ENCODE measurements at places on chromosomes 12 and 14.
A peak's percentile ranks its signal among the peaks of the same experiment; 100 is the strongest.

- H3K4me3 ChIP-seq = no peak overlapping the region
- no peak for DNase-seq
- no peaks in the 10 kb centered on the region for H3K27me3 ChIP-seq
- H3K27ac ChIP-seq = no peak overlapping the region
- no peaks in the 10 kb centered on the region for H3K36me3 ChIP-seq
Observed at GRCh38 chr14:53515276-53515675, 362.2 kb upstream of the DDHD1 start.

- H3K36me3 ChIP-seq = no peaks in the 10 kb centered on the region
- H3K4me3 ChIP-seq = no peak overlapping the region
- no peak overlapping the region for H3K27ac ChIP-seq
- no peaks in the 10 kb centered on the region for H3K4me1 ChIP-seq
- no peaks in the 10 kb centered on the region for H3K27me3 ChIP-seq
Observed at GRCh38 chr12:23694920-23695319, 254.6 kb downstream of the SOX5 start.

- peak overlapping the region; percentile 94 for H3K4me3 ChIP-seq
- no peaks in the 10 kb centered on the region for H3K36me3 ChIP-seq
- H3K27ac ChIP-seq = no peak overlapping the region
- H3K27me3 ChIP-seq = no peaks in the 10 kb centered on the region
Observed at GRCh38 chr12:8950702-8951478, 1.4 kb upstream of the M6PR start.

DNA sequence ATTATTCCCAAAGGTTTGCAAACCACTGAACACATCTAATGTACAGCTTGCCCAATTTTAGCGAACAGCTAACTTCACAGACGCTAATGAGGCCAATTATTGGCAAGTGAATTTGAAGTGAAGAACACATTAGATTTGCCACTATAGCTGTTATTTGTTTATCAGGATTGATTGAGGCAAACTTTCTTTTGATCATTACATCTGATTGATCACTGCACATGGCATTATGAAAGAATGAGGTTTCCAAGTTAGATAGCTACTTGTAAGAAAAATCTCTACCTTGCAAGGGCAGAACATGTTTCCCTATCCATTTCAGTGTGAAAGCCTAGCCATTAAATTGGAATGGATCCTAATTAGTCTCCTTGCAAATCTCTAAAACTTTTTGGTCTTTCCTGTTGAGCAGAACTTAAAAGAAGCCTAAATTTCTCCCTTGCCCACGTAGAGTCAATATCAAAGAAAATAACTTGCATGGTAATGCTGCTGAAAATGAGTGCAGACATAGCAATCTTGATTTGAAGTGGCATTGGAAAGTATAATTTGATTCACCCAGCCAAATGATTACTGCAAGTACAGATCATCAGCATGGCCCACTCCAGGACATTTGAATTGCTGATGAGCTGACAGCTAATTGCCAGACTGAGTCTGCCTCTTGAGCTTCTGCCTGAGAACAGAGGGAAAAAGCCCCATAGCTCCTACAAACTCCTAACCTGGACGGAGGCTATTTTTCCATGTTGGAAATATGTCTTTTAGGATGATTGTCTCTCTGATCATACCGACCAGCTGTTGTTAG is 98.6 kb downstream of the TPH2 start:
- DNase-seq = no peak
- no peak overlapping the region for H3K4me3 ChIP-seq
- H3K4me1 ChIP-seq = no peaks in the 10 kb centered on the region
- no peaks in the 10 kb centered on the region for H3K27me3 ChIP-seq
- no peak overlapping the region for H3K27ac ChIP-seq

GRCh38 chr12:21884936-21885335 is 56.3 kb downstream of the ABCC9 start:
- no peak for DNase-seq
- H3K27ac ChIP-seq = no peak overlapping the region
- H3K36me3 ChIP-seq = no peaks in the 10 kb centered on the region
- no peaks in the 10 kb centered on the region for H3K27me3 ChIP-seq
- no peak overlapping the region for H3K4me3 ChIP-seq
- no peaks in the 10 kb centered on the region for H3K4me1 ChIP-seq

- H3K4me3 ChIP-seq = no peak overlapping the region
- no peaks in the 10 kb centered on the region for H3K27me3 ChIP-seq
- no peak for DNase-seq
- no peak overlapping the region for H3K27ac ChIP-seq
- no peaks in the 10 kb centered on the region for H3K4me1 ChIP-seq
Observed at GRCh38 chr14:88866305-88866704, 41.9 kb downstream of the TTC8 start.

GRCh38 chr14:42550310-42550709 is 943.6 kb downstream of the LRFN5 start:
- H3K36me3 ChIP-seq = no peaks in the 10 kb centered on the region
- H3K4me3 ChIP-seq = no peak overlapping the region
- H3K4me1 ChIP-seq = no peaks in the 10 kb centered on the region
- H3K27me3 ChIP-seq = no peaks in the 10 kb centered on the region
- DNase-seq = no peak
- H3K27ac ChIP-seq = no peak overlapping the region

DNA sequence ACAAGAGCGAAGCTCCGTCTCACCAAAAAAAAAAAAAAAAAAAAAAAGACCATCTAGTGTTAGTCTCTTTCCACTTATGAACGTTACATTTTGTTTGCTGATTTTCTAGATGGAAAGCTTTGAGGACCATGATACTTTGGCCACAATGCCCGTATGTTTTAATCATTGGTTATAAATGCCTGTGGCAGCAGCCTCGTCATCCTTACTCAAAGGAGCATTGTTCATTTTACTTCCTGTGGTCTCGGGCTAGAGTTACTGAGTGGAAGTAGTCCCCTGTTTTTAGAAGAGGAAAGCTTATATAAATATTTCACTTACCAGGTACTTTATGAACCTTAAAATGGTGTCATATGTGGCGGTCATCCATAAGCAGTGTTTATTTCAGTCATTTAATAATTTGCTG is 359.9 kb downstream of the AEBP2 start:
- H3K4me1 ChIP-seq = no peaks in the 10 kb centered on the region
- no peaks in the 10 kb centered on the region for H3K36me3 ChIP-seq
- no peak overlapping the region for H3K27ac ChIP-seq

- H3K27ac ChIP-seq = no peak overlapping the region
- no peak for DNase-seq
- H3K4me3 ChIP-seq = no peak overlapping the region
- no peaks in the 10 kb centered on the region for H3K4me1 ChIP-seq
Observed at GRCh38 chr12:82474181-82474797, 116.0 kb downstream of the METTL25 start.

GRCh38 chr14:54776361-54777001 is 126.1 kb downstream of the GCH1 start:
- no peaks in the 10 kb centered on the region for H3K36me3 ChIP-seq
- peak overlapping the region; percentile 23 for H3K27ac ChIP-seq
- H3K27me3 ChIP-seq = no peaks in the 10 kb centered on the region
- peaks cover 15% of the 10 kb centered on the region for H3K4me1 ChIP-seq
- H3K4me3 ChIP-seq = no peak overlapping the region
- DNase-seq = no peak

DNA sequence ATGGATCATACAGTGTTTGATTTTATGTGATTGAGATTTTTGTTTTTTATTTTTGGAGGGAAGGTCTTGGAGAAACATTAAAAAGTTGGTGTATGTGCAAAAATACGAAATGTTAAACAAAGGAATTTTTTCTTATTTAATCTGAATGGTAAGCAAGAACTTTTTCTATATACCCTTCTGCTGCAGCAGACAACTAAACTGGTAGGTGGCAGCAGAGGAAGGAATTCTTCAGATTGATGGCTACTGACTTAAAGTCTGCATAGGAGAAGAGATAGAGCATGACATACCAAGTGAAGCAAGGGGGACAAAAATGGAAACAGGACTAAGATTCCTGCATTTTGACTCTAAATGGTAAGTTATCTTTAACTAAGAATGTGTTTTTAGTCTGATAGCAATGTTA is 42.0 kb upstream of the A2ML1 start:
- no peaks in the 10 kb centered on the region for H3K27me3 ChIP-seq
- peak; percentile 47 for DNase-seq
- no peak overlapping the region for H3K4me3 ChIP-seq

DNA sequence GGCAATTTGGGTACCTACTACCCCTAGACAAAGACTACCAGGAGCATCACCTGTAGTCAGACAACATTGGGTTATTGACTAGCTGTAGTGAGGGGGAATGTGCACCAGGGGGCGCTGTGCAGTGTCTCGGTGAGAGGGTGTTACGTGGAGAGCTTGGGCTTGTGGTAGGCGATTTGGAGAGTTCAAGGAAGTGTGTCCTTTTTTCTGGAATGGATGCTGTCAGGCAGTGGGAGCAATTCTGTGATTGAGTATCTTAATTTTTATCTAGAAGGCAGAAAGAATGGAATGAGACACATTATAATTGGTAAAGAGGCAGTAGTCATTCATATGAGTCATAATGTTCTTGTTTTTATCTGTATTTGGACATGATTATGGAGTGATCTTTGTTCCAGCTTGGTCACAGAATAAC is 187.7 kb downstream of the GALC start:
- no peaks in the 10 kb centered on the region for H3K27me3 ChIP-seq
- H3K4me1 ChIP-seq = no peaks in the 10 kb centered on the region
- DNase-seq = no peak
- H3K27ac ChIP-seq = no peak overlapping the region
- no peak overlapping the region for H3K4me3 ChIP-seq
- no peaks in the 10 kb centered on the region for H3K36me3 ChIP-seq
